ENCODE measurements at places on chromosomes 4 and X. TPM values are rescaled to one million over a fixed set of nuclear protein-coding genes. Genes with fewer than 3 reads are reported as not detected.
A peak's percentile ranks its signal among the peaks of the same experiment; 100 is the strongest.

The CACNA1F gene
- not detected for total RNA-seq

The DGAT2L6 gene
- total RNA-seq, result not detected

The MAPK10 gene
- 4.7 TPM for total RNA-seq

The DDX3X gene
- total RNA-seq, result 297 TPM

The BEND4 gene
- not detected for total RNA-seq

The EBP gene
- total RNA-seq, result 66.9 TPM

The SCML2 gene
- 3.5 TPM for total RNA-seq

DNA sequence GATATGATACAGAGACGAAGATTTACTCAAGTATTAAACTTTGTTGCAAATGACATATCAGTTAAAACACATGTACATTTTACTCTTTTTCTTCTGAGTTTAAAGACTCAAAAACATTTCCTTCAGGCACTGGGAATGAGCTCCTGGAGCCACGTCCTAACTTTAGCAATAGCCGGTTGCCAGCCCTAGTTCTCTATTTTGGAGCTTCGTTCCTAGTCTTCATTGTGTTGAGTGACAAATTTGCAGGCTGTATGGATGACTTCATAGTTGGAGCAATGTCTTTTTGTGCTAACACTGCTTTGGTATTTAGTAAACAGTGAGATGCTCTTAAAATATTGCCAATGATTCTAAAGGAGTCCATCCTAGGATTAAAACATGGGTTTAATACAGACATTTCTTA is 190.9 kb downstream of the FAT4 start:
- no peak for DNase-seq

DNA sequence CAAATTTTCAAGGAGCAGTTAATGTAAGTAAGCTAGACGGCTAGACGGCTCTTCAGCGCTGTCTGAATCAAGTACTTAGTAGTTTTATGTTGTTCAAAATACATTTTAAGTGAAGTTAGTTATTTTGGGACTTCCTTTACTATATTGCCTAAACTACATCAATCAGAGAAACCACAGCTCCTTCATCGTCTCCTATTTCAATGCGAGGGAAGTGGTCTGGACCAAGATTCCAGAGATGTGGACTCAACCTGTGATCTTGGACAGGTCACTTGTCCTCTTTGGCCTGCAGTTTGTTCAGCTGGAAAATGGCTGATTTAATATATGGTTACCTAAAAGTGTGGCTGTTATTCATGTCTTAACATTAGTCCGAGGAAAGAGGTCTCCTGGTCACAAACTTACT is 10.6 kb downstream of the ING2 start:
- no peak for DNase-seq

GRCh38 chrX:9980927-9981326 is 13.8 kb downstream of the CLDN34 start:
- DNase-seq, result no peak

DNA sequence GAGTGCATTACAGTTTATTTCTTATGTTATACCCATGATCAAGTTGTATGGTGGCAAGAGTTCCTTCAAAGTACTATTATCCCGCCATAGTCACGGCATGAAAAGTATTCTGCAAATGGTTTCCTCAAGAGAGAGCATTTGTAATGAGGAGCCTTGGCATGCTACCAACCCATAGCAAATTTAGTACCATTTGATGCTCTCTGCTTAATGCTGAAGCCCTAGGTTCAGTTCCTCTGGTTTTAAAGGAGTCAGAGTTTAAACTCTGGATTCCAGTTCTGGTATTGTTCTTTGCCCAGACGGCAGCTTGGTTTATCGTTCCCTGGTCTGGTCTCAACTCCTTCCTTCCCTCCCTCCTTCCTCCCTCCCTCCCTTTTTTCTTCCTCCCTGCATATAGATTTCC is 371.3 kb downstream of the BMPR1B start:
- no peak for DNase-seq

DNA sequence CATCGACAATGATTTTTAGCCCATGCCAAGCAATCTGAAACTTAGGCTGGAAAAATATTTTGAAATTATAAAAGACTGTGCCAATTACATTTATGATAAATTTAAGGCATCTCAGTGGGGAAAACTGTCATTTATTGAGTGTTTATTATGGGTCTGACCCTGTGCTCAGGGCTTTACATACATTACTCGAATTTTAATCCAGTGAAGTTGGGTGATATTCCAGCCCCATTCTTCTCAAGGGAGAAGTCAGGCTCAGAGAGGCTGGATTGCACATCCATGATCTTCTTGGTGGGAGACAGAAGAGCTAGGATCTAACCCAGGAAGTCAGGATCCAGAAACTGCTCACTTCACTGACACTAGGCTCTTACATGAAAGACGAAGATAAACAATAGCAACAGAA is 260.8 kb downstream of the QDPR start:
- DNase-seq, result no peak

DNA sequence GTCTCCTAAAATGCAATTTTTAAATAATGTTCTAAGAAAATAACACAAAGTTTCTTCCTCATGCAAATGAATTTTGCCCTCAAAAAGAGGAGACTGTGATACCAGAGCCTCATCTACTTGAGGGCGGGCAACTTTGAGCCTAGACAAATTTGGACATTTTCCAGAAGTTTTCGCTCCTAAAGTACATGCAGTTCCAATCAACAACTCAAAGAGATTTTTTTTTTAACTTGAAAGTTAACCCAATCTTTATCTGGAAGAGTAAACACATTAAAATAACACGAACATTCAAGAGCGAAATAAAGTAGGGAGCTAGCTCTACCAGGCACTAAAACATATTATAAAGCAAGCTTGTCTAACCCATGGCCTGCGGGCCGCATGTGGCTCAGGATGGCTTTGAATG is 29.4 kb upstream of the FBXW7 start:
- no peak for DNase-seq

DNA sequence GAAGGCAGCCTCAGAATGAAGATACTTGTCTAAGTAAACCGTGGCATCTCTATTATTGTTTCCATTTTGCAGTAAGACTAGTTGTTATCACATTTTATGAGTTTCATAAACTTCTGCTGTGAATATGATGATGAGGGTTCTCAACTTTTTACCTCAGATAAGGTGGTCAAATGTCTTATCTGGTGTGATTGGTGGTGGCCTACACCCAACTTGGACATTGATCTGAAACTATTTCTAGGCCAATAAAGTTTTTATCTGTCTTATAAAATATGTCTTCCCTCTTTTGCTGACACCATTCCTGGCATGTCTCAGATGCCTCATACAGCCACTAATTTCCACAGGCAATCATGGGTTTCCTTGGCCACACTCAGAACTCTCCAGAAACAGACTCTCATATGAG is 480.3 kb upstream of the NR3C2 start:
- no peak for DNase-seq

DNA sequence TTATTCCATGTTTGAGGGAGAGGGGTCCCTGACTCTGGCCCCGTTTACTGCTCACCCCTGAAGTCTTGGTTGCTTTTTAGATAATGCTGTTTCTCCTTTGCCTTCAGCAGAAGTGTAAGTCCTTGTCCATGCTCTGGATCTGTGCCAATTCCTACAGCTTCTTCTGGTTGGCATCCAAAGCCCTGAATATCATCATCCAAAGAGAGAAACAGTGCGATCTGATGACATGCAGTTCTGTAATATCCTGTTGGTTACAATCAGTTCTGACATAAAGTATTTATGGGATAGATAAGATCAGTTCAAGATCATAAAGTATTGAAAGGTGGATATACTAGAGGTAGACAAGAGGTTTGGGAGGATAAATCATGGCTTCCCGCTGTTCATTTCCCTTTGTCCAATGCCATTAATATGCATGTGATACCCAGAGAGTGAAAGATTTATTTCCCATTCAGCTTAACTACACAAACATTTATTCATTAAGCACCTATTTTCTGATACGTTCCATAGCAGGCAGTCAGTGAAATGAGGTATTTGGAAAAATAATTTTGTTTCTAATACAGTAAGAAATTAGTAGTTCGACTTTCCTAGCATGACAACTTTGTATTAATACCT is 53.2 kb upstream of the TMEM150C start:
- peak; percentile 11 for DNase-seq

DNA sequence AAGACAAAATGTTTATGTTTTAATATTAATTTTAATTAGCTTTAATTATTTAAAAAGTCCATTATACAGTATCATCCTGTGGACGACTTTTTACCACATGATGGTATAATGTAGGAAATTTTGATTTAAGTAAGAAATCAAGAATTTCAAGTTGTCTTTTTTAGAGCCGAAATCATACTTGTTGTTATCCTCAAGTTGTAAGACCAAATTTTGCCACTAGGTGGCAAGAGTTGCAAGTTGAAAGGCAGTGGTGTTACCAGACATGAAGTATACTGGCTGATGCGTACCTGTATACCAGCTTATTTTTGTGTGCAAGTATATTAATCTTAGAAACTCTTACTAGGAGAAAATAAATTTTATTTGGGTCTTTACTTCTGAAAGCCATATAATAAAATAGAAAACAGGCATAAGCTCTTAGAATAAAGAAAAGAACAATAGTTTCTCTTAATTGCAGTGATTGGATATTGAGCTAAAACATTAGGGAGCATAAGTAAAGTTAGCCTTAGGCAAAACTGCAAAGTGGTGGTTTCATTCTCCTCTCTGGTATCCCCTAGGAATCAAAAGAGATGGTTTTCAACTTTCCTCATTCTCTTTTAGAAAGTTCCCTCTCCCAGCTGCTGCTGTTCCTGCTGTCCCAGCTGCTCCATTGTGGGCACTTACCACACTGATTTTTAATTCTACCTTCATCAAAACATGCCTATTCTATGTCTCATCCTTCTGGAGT is 118.0 kb upstream of the WDFY3 start:
- DNase-seq, result peak; percentile 80

DNA sequence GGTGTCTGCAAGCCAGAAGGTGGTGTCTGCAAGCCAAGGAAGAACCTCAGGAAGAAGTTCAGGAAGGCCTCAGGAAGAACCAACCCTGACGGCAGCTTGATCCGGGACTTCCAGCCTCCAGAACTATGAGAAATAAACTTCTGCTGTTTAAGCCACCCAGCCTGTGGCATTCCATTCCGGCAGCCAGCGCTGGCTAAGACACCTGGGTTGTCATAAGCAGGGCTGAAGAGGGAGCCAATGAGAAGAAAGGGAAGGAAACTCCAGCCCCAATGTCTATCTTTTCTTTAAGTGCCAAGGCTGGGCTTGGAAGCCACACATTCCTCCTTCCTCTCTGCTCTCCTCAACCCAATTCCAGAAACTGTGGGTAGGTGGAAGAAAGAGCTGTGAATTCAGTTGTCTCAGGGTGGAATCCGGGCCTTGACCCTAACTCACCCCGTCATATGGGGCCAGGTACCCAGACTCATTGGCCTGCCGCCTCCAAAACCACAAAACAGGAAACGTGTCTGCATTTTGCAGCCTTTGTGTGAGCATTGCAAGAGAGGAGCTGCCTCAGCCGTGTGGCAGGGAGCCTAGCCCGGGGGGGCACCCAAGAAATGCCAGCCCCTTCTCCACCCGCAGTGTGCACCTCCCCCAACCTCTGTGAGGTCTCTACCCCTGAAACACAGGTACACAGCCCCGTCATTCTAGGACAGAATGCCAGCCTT is 26.8 kb downstream of the CRMP1 start:
- no peak for DNase-seq

GRCh38 chrX:131854581-131854980 is 168.5 kb upstream of the STK26 start:
- DNase-seq, result peak; percentile 18

DNA sequence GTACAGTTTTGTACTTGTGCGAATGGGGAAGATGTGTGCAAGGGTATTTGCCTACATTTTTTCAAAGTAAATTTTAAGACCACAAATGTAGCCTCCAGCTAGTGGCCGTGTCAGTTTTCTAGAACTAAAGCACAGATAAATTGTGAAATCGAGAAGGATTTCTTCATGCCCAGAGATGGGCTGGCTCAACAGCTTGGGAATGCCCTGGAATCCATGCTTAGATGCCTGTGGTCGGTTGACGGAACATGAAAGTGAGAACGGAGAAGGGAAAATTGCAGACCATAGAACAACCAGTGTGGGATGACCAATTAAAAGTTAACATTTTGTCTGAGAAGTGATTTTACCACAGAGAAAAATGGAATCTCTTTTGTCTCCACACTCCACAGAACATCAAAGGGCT is 73.2 kb upstream of the VCX2 start:
- peak; percentile 41 for DNase-seq

- DNase-seq, result peak; percentile 47
Observed at GRCh38 chrX:47093248-47093647, 15.0 kb downstream of the RGN start.

DNA sequence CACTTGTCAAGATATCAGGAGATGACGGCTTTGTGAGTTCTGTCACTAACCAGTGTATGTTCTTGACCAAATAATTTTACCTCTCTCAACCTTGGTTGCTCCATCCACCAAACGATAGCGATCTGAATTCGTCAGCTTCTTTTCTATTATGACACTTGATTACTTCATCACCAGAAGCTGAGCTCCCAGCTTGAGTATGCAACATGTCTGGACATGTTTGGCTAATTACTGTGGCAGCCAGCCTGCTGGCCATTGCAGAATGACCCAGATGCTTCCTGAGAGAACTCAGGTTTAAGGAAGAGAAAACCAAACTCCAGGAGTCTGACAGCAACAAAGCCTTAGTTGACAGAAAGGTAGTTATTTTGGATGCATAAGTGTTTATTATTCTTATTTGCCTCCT is 46.4 kb upstream of the PARM1 start:
- peak; percentile 93 for DNase-seq

DNA sequence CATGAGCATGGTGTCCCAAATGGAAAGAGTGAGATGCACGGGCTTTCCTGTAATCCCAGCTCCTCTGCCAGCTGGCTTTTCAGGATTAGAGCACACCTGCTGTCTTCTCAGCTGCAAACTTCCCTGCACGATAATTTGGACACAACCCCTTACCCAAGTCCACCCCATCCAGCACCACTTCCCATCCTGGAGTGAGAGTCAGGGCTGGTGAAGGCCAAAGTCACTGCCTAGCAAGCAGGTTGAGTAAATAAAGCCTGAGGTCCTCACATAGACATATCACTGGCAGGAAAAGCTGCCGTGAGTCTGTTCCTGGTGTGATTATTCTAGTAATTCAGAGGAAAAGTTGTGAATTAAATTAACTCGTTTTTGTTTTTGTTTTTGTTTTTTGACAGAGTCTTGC is 113.9 kb upstream of the MBNL3 start:
- no peak for DNase-seq

GRCh38 chr4:94689155-94689860 is 68.4 kb upstream of the BMPR1B start:
- DNase-seq, result no peak

DNA sequence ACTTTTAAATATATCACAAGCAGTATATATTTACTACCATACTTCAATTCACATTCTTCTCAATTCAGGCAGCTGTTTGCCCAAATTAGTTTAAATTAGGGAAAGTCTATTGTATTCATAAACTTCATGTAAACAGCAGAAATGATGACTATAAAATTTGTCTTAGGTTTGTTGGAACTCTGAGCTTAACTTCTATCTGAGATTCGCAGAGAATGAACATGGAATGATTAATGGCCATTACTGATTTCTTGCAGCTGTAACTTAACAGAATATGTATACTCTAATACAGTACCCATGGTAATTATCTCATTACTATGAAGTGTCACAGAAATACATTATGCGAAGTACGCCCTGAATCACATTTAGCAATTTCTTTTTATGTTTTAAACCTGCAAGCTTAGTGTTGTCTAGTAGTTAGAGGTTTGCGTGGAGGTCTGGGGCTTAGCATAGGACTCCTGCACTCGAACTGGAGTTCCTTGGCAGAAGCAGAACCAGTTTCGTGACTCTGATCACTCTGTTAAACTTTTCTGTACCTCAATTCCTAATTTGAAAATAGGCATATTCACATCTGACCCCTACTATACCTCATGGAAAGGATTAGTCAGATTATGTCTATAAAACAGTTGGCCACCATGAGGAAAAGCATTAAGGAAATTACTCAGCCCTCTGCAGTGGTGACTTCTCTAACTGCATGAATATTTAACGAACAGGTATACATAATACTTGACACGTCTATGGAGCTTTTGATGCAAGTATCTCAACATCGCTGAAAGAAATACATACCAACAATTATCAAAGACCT is 243.2 kb downstream of the MGST2 start:
- DNase-seq, result no peak

All from MCF 10A (cell line).